ELR (cell line): ENCODE measurements at places on chromosomes 7 and 10.

- no peak for DNase-seq
Observed at GRCh38 chr10:71717551-71717951, 2.0 kb downstream of the C10orf105 start.

DNA sequence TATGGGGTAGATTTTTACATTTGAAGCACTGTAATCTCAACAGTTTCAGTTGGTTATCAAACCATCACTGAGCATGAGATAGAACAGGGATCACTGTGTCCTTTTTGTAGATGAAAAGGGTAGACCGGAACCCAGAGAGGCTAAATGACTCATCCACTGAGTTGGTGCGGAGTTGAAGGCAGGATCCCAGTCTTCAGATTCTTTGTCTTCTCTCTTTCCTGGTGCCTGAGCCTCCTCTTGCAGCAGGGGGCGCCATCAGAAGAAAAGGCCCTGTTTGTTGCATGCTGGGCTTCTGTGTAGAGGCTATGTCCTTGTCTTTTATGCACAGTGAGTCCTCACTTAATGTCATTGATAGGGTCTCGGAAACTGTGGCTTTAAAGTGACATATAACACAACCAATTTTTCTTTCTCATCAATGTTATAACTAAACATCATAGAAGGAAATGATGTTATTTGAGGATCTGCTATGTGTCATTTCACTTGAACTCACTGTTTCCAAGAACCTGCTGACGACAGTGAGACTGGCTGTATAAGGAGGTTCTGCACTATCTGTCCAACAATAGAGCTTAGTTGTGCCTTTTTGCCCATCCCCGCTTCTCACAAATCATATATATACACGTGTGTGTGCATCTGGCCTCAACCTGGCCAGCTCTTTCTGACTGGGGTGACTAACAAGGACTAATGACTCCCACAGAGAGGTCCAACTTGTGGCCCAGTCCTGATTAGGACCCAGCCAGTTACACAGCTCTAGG, 14.3 kb downstream of the ZNF282 start:
- DNase-seq, result peak; percentile 86

- peak; percentile 72 for DNase-seq
Observed at GRCh38 chr7:130352194-130353074, 7.8 kb downstream of the CPA5 start.

- DNase-seq, result peak; percentile 77
Observed at GRCh38 chr7:101729241-101729883, 88.1 kb upstream of the CUX1 start.

- no peak for DNase-seq
Observed at GRCh38 chr7:158403013-158403821, 184.4 kb downstream of the PTPRN2 start.

DNA sequence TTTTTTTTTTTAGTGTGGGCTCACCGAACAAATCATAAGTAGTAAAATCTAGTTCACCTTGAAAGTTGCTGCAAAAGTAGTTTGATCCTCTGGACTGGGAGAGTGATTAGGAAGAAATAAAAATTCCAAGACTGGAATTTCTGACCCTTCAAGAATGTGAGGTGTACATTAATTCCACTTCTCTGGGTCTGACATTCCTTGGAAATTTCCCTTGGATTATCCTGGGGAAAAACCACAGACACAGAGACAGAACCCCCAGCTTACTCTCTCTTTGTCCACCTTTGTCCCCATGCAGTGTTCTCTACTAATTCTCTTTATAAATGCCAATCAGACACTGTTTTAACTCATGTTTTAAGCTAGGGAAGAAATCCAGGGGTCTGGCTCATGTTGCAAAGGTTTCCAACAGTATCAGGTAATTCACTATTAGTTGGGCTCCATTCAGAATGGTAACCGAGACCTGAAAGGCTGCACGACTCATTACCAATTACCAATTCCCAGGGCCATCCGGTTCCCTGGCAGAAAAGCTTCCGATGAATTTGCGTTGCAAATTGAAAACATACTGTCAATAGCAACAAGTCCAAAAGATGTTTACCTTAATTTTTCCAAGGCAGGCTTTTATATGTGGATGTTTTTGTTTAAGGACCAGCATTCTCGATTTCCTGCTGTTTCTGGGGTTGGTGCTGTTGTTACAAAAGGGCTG, 86.3 kb downstream of the BAMBI start:
- no peak for DNase-seq

- DNase-seq, result no peak
Observed at GRCh38 chr7:12316925-12317324, 86.7 kb downstream of the VWDE start.

DNA sequence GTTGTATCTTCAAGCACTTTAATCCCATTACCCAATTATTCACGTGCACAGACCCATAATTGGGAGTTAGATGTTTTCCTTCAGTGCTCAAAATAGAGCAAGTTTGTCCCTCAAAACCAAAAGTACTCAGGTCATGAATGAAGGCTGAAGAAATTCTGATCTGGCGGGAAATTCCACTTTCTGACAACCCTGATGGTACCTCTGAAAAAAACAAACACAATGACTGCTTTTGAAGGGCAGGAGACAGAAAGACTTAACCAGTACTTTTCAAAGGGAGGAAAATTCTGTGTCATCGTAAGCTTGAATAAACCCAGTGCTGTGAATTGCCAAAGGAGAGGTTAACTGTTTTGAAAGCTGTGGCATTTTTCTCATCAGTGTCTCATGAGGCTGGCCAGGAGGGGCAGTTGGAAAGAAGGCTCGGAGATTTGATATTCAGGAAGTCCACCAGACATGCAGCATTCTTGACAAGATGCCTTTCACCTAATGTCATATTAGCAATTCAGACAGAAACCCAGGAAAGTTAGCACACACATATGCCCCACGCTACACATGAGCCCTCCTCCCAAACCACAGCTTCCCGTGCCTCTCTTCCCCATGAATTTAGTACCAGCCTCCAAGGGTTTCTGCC, 347.0 kb downstream of the KCNMA1 start:
- DNase-seq, result peak; percentile 97

GRCh38 chr7:51013218-51013786, 230.6 kb upstream of the GRB10 start:
- DNase-seq, result no peak

DNA sequence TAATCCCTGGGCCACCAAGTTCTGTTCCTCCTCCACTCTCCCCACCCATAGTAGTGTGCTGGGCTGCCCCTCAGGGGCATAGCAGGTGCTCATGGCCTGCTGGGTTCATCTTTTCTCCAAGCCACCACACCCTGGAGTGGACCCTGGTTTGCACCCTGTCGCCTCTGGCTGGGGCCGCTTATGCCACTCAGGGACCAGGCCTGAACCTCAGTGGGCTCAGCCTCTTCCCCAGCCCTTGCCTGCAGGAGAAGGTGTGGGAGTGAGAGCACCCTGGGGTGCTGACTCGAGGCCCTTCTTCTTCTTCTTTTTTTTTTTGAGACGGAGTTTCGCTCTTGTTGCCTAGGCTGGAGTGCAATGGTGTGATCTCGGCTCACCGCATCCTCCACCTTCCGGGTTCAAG, 10.2 kb downstream of the CLIP2 start:
- no peak for DNase-seq

DNA sequence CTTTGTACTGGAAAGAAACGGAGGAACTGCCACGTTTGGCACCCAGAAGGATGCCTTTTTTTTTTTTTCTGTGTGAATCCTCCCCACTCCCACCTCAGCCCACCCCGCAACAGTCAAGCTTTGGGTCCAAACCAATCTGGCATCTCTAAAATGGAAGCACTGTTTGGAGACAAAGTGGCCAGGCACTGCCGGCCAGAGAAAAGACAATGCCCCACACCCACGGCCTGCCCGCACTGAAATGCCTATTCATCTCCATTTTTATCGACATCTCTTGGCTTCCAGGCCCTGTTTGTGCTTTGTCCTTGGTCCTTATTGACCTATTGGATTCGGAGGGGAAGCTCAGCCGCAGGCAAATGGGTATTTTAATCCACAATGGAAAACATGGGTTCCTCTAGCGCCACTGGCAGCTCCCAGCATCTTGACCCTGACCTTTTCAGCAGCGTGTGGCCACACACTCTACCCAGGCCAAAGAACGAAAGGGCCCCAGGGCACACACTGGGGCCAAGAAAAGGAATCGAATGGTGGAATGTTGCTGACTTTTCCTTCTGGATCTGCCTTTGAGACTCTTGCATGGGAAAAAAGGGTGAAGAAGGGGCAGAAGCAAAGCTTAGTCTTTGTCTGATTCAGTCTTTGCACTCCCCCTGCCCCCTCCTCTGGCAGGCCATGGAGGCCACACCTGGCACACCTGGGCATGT, 162.6 kb upstream of the CDCA7L start:
- no peak for DNase-seq

GRCh38 chr7:99614495-99614894, 2.3 kb upstream of the ZSCAN25 start:
- DNase-seq, result no peak

DNA sequence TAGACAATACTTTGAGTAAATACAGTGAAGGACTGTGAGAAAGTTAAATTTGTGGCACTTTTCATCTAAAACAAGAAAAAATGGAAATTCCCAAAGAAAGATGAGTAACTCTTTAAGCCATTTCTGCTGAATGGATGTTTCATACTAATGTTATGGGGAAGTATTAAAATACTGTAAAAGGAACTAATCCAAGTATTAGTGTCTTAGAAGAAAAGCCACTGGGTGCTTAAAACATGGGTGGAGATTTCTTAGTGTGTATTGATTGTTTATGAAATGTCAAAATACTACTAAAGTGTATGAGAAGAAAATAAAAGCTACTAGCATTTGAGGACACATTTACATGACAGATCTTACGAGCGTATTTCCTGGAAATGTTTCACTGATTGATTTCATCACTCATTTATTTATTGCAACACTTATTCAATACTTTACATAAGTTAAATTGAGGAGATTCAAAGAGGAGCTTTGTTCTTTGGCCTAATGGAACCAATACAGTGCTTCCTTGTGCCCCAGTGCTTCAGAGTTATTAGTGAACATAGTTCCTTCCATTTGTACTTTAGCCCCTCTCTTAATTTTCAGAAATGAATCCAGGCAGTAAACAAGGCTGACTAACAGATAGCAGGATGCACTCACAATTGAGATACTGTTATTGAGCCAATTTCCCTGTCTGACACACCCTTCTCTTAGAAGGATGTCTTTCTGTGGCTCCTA, 155.5 kb upstream of the AHR start:
- DNase-seq, result peak; percentile 59

GRCh38 chr7:147556317-147556716, 1034.2 kb upstream of the C7orf33 start:
- no peak for DNase-seq

GRCh38 chr10:68938117-68938516, 17.9 kb upstream of the DDX21 start:
- DNase-seq, result no peak

- DNase-seq, result no peak
Observed at GRCh38 chr7:156152390-156152789, 340.1 kb upstream of the SHH start.

- DNase-seq, result no peak
Observed at GRCh38 chr10:103459615-103460014, 915 bp upstream of the CALHM1 start.

DNA sequence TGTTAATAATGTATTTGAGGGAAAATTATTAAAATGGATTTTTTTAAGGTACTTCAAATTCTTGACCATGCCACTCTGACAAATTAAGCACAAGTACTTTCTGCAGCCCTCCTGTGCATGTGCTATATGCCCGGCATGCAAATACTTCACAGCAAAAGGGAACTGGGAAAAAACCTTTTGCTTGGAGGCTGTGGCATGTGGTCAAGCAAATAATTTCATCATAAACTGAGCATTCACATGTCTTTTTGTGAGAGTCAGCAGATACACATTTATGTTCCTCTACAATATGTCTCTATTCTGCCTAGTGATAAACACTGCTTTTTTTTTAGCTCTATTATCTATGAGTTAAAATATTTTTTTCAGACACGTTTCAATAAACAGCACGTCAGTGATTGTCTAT, 53.7 kb upstream of the SEMA3A start:
- peak; percentile 25 for DNase-seq

DNA sequence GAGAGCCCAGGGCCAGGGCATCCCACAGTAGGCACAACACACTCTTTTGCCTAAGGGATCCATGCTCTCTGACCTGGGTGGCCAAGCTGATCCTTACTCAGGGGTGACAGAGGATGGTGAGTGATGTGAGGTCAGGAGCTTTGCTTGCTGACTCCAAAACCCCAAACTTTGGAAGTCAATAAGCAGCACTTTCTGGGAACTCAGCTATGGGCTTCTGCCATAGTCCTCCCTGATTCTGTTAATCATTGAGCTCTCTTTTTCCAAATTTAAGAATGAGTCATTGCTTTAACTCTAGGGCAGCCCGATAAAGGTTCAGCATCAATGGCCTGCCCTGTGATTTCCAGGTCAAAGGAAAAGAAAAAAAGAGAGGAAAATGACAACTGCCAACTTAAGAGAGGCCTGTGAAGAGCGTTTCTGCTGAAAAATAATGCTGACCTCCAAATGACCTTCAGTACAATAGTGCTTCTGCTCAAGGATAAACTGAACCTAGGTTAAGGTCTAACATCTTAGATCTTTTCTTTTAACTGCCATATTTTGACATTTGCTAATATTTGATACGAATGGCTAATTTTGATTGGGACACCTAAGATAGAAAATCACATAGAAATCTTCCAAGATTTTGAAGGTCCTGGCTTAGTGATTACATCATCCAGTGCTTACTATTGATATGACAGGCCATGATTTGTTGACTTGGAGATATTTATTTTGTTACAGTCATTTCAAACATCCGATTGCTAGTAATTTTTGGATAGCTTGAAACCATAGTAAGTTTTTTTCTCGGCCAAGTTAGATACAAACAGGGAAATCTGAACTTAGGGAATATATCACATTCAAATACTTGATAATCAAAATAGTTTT, 20.8 kb upstream of the RELN start:
- DNase-seq, result no peak

GRCh38 chr7:20793694-20794394, 7.2 kb upstream of the SP8 start:
- DNase-seq, result no peak

DNA sequence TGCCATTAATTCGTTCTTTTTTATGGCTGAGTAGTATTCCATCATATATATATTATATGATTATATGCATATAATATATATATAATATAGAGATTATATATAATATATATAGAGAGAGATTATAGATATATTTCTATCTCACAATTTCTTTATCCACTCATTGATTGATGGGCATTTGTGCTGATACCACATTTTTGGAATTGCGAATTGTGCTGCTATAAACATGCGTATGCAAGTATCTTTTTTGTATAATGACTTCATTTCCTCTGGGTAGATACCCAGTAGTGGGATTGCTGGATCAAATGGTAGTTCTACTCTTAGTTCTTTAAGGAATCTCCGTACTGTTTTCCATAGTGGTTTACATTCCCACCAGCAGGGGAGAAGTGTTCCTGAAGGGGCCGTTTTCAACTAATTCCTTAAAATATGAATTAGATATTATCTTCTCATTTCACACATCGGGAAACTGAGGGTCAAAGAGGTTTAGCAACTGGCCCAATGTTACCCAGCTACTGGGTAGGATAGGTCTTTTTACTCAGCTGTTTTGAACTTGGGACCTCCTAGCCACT, 16.5 kb downstream of the NFE2L3 start:
- no peak for DNase-seq

DNA sequence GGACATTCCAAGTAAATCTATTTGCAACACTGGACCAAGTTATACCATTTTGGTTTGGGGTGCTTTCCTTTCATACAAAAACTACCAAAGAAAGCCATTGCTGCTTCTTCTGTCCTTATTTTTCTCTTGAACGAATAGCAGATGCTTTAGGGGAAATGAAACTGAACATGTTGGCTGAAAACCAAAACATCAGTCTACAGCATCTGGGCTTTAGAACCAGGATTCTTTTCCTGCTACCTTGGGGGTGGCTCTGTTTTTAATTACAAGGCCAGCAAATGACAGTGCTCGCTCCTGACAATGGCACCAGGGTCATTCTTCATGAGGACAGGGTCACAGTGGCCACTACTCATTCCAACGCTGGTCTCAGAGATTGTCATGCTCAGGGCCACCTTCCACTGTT, 80.3 kb downstream of the WDR11 start:
- no peak for DNase-seq
